T-helper 17 cell (primary cell): ENCODE measurements at places on chromosomes 4 and X.

GRCh38 chr4:5928844-5929420, 36.0 kb upstream of the CRMP1 start:
- peaks cover 45% of the 10 kb centered on the region for H3K27me3 ChIP-seq
- peaks cover 2% of the 10 kb centered on the region for H3K36me3 ChIP-seq
- H3K4me1 ChIP-seq, result no peaks in the 10 kb centered on the region
- no peak for DNase-seq
- no peak overlapping the region for H3K4me3 ChIP-seq

DNA sequence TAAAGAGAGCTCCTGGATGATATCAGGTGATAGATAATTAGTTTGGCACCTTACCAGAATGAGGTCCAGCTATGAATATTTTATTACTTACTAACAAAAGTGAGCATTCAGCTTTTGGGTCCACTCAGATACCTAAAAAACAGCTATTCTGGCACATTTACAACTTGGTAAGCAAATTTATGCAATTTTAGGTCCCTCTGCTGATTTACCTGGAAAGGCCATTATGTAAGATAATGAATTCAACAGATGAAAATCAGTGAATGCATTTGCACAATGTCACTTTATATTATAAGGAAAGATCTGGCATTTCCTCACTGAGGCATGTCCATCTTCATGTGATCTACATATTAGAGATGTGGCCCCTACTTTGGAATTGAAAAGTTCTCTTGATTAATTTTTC, 517.0 kb downstream of the SPRY1 start:
- H3K27ac ChIP-seq, result no peak overlapping the region
- H3K27me3 ChIP-seq, result no peaks in the 10 kb centered on the region
- no peaks in the 10 kb centered on the region for H3K4me1 ChIP-seq
- H3K36me3 ChIP-seq, result no peaks in the 10 kb centered on the region
- no peak overlapping the region for H3K4me3 ChIP-seq

DNA sequence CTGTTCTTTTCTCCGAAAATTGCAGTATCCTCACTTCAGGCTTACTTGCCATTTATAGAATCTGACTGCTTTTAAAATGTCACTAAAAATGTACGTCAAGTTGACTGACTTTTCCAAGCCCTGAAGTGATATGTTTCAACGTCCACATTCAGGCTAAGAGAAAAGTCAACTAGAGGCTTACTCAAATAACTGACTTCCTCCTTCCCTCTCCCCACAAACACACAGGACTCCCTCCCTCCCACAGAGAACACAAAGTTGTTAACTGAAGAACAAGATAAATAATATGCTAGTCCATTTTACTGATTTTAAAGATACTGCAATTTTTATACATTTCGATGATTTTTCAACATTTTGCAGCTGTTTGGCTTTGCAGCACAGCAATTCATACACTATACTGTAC, 13.8 kb upstream of the CDKL2 start:
- no peak for DNase-seq
- H3K4me3 ChIP-seq, result no peak overlapping the region
- H3K36me3 ChIP-seq, result peaks cover 17% of the 10 kb centered on the region
- H3K27ac ChIP-seq, result peak overlapping the region; percentile 74

DNA sequence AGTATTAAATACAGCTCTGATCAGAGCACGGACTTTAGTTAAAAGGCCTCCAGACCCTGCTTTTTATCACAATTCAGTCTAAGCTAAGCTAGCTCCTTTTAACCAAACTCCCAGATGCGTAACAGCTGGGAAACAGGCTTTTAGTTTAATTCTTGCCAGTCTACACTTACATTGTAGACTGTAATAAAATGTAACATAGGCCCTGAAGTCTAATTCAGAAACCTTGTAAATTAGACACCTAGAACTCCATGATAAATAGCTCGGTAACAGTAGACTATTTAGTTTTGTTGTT, 20.1 kb downstream of the FBXO8 start:
- no peaks in the 10 kb centered on the region for H3K27me3 ChIP-seq
- H3K4me1 ChIP-seq, result peaks cover 8% of the 10 kb centered on the region

DNA sequence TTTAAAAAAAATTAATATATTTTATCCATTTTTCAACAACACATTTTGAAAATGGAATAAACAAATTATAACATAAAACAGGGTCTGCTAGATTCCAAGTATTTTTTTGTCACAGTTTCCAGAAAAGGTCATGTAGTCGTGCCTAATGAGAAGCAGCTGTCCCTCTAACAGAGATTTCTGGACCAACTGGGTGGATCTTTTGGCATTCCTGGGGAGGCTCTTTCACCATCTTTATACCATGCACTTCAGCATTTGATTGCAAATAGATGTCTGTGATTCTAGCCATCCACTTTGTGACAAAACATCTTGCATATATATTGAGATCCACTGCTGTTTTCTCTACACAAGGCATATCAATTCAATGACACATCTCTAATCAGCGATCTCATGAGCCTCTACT, 210.7 kb upstream of the LDB2 start:
- no peak overlapping the region for H3K27ac ChIP-seq
- H3K36me3 ChIP-seq, result no peaks in the 10 kb centered on the region
- no peaks in the 10 kb centered on the region for H3K4me1 ChIP-seq
- no peak overlapping the region for H3K4me3 ChIP-seq
- no peaks in the 10 kb centered on the region for H3K27me3 ChIP-seq

DNA sequence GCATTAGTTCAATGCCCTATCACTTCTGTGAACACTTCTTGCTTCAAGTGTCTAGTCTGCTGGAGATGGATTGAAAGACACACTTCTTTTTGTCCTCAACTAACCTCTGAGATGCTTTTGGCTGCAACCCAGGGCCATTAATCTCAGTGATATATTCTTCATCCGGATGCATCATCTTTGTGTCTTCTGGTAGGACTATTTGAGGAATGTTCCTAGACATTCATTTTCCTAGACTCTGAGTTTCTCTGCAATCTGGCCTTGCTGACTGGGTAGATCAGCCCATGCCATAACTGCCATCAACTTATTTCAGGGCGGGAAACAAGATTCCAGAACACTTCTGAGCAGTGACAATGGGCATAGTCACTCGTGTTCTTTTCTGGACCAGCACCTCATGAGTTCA, 329.4 kb downstream of the PDGFC start:
- H3K4me1 ChIP-seq, result no peaks in the 10 kb centered on the region
- no peaks in the 10 kb centered on the region for H3K27me3 ChIP-seq
- no peaks in the 10 kb centered on the region for H3K36me3 ChIP-seq
- no peak for DNase-seq
- no peak overlapping the region for H3K4me3 ChIP-seq

DNA sequence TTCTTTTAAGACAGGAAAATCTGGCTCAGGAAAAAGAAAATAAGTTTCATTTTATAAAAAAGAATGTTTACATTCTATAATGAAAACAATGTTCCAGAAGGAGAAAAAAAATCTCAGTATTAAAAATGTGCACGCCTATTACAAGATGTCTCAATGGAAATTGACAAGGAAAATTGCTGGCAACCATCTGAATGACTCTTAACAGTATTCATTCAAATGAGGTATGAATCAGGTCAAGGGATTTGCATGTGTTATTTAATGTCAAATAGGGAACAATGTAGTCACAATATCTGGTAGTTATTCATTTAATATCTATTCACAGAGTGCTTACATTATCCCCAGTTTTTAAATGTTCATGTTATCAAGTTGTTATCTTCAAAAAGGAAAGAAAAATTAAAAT, 208.4 kb upstream of the TRAM1L1 start:
- DNase-seq, result no peak
- no peak overlapping the region for H3K27ac ChIP-seq
- no peaks in the 10 kb centered on the region for H3K36me3 ChIP-seq
- H3K27me3 ChIP-seq, result no peaks in the 10 kb centered on the region

- H3K36me3 ChIP-seq, result no peaks in the 10 kb centered on the region
- no peak for DNase-seq
- H3K27ac ChIP-seq, result no peak overlapping the region
- no peaks in the 10 kb centered on the region for H3K27me3 ChIP-seq
These were observed 42.1 kb upstream of the ANKRD50 start for GRCh38 chr4:124754681-124755080.
